ENCODE measurements at places on chromosomes 13 and 19.

GRCh38 chr13:110183910-110184309 lies 123.0 kb downstream of the COL4A1 start:
- DNase-seq = no peak

- DNase-seq = no peak
These were observed 754.3 kb upstream of the ARGLU1 start for GRCh38 chr13:107322228-107322627.

- no peak for DNase-seq
These were observed 1657.5 kb downstream of the SLITRK1 start for GRCh38 chr13:82224806-82225205.

- DNase-seq = no peak
These were observed 115.4 kb downstream of the ABCC4 start for GRCh38 chr13:95185851-95186250.

DNA sequence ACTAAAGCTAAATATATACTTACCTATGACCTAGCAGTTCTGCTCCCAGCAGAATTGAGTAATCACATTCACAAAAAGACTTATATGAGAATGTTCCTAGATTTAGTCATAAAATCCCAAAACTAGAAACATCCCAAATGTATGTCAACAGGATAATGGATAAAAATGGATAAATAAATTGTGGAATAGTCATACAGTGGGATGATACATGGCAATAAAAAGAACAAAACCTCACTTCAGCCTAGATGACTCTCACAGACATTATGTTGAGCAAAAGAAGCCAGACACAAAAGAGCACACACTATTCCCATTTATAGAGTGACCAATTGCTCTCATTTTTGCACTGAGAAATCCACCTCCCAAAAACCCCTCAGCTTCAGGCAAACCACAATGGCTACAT lies 352.4 kb upstream of the HTR2A start:
- no peak for DNase-seq

DNA sequence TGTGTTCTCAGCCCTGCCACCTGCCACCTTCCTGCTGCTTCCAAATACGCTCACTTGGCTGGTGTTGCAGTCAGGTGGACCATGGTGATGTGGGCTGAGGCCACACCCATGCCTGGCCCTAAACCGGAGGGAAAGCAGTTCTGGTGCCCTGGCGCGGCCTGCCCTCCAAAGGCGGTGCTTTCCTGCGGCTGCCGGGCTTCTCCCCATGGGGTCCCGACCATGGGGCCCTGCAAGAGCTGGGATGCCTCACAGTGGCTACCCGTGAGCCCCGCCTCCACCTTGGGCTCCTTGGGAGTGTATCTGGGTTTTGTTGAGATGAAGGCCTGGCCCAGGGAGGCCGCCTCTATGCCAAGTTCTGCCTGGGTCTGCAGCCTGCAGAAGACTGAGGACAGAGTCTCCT lies 73.7 kb downstream of the ERICH6B start:
- no peak for DNase-seq

DNA sequence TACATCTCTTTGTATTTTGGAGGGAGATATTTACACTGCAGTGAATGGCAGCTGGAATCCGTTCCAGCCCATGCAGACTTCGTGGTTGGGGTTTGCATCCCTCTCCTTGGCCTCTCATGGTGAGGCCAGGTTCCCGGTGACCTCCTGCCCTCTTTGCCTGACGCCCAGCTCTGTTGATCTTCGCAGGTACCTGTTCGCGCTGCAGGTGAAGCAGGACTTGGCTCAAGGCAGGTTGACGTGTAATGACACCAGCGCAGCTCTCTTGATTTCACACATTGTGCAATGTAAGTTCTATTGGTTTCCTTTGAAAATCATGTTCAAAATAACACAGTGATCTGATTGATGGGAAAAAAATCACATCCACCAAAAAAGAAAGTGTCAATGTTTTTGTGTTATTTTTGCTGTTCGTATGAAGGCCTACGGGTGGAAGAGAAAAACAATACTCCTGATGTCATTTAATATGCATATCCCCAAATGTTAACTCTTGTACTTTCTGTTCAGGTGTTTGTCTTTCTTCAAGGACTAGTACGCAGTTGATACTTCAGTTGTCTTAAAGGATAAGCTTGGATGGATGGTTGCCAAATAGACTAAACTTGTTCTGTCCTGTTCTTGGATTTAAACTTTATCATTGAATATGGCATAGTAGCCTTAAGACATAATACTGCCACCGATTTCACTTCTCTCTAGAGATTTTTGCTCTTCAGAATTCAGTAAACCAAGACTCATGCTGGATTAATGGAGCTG lies 199.1 kb downstream of the STK24 start:
- no peak for DNase-seq

DNA sequence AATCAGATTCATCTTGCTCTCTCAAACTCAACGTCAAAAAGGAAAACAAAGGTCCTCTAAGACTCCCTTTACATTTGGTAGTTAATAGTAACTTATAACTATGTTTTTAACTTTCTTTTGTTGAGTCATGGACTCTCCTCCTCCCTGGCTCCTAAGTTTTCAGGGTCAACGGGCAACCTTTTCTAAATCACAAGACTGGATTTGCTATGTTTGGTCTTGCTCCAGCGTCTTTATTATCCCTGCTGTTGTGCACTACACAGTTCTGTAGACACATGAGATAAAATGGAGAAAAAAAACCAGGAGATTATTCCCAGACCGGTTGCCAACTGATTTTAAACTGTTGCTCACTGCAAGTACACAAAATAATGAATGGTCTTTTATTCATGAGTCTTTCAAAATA lies 1.9 kb upstream of the ITM2B start:
- DNase-seq = no peak

DNA sequence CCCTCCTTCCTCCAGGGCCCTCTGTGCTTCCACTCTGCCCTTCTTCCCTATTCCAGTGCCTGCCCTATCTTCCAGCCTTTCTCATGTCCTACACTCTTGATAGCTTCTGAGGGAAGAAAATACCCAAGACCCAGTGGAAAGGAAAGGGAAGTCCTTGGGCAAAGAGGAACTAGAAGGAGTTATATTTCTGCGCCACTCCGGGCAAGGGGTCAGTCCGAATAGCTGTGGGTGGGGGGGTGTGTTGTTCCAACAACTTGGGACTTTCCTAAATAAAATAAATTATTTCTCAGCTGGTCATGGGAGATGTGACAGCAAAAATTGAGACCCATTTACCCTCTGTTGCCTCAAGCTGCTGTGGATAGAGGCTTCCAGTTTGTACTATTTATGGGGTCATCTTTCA lies 23.2 kb downstream of the CABP5 start:
- no peak for DNase-seq

- DNase-seq = no peak
These were observed 456.2 kb upstream of the MIR17HG start for GRCh38 chr13:90891329-90891728.

GRCh38 chr19:2255112-2255845 lies 938 bp downstream of the JSRP1 start:
- no peak for DNase-seq

- DNase-seq = no peak
These were observed 131.9 kb downstream of the ITGBL1 start for GRCh38 chr13:101584331-101584730.

GRCh38 chr13:100096526-100096925 lies 7.6 kb downstream of the PCCA start:
- DNase-seq = no peak

- no peak for DNase-seq
These were observed 56.6 kb downstream of the CELF5 start for GRCh38 chr19:3281026-3281425.

DNA sequence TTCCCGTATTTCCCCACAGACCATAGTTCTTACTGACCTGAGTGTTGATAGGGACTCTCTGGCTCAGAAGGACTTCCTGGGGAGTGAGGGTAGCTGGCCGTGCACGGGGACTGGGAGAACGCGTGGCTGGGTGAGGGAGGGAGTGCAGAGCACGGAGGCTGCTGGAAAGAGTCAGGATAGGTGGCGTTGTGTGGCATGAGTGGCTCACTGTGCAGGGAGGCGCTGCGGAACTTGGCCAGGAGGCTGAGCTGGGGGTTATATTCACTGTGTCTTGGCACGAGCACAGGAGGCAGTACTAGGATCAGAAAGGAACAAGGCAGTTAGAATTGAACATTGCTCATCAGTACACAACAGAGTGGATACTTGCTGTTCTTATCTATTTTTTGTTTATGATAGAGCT lies 47.4 kb downstream of the SMAD9 start:
- DNase-seq = peak; percentile 83

DNA sequence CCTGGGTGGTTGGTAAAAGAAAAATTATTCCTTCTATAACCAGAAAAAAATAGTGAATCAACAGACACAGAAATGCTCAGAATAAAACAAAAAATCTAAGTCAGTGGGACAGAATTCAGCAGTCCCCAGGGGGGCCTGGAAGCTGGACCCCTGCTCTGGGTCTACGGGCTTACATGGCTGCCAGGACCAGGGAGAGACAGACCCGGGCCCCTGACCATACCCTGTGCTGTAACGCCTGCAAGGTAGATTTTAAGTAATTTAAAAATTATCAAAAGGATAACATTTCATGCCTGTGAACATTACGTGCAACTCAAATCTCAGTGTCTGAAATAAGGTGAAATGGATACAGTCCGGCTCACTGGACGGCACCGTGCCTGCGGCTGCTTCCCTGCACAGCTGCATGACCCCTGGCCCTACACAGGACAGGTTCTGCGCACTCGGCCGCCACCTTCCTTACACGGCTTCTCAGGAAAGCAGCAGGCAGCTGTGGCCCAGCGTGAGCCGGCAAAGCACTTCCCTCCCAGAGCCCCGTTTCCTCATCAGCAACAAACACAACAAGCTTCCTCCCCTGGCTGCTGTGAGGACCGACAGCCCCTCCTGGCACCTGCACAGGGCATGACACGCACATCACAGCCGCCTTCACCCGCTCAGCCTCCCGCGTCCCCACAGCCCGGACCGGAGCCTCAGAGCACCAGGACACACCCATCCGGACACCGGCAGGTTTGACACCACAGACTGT lies 22.2 kb downstream of the RASA3 start:
- DNase-seq = no peak

- DNase-seq = no peak
These were observed 20.2 kb upstream of the CEACAM21 start for GRCh38 chr19:41555748-41556147.

DNA sequence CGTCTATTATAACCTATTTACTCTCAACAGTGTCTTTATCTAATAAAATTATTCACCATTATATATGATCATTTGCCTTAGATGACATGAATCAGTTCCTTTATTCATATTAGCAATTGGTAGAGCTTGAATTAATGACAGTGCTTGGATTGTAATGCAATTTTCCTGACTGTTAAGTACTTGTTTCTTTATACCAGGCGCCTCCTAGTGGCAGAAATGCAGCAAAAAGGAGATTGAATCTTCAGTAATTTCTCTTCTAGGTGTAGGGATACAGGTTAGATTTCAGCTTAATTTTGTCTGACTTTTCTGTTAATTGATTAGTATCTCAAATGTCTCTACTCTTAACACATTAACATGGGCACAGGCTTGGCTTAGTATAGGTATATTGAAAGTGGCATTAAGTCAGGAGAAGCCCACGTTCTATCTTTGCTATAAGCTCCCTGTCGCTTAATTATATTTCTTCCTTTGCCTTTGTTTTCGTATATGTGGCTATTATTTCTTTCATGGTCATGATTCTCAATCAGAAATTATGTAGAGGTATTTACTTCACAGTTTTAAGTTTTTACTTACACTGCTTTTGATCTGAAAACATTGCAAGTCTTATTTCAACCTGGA lies 9.1 kb upstream of the LHFPL6 start:
- DNase-seq = no peak

DNA sequence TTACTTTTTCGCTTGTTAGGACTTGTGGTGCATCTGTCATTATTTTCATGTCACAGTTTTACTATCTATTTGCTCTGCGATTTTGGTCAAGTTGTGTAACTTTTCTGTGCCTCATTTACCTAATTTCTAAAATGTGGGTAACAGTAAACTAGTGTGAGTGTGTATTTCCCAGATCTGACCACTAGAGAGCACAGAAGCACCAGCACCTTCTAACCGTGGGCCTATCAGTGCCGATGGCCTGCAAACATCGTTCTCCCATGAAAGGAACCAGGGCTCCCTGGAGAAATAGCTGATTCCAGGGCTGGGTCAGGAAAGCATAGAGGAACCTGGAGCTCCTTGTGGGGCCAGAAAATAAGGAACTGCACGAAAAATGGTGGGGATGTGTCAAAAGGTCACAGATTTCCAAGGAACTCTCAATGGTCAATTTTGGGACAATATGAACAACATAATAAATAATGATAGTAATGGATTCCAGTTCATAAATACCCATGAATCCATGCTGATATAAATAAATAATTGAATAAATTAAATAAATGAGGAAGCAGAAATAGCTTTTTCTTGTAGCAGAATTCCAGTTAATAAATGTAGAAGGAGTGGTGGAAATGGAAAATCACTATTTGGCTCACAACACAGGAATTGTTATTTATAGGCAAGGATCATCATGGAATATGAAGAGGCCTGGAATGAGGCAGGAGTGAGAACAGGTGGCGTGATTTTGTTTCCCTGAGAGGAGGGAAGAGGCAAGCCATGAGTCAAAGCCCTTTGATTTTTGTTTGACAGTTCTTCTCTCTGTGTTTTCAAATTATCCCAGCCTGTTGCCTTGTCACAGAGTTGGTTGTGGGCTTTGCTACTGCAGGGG lies 31.1 kb downstream of the CEACAM8 start:
- no peak for DNase-seq

GRCh38 chr13:49366841-49367240 lies 77.0 kb downstream of the CAB39L start:
- DNase-seq = no peak

DNA sequence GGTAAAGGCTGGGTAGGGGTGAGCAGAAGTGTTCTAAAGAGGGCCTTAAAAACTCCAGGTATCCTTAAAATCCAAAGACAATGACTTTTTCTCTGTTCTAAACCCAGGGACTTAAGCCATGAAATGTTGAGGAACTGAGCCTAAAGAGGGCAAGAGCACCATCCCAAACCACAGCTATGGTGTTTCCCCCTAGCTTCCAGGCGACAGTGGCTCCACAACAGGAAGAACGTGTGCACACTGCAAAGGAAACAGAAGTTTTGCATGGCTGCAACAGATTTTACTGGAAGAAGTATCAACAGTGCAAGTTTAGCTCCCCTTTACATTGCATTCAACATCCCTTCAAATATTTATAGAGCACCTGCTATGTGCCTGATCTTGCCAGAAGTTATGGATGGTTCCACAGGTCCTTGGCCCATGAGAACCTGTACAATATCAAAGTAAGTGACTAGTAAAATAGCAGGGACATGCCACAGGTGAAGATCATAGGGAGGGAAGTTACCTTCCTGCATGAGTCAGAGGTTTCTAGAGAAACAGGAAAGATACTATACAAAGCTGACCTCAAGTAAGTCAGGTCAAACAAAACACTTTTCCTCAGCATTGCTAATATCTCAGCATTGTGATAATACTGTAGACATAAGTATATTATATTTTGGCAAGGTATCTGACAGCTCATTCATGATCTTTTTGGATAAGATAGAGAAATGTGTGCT lies 8.4 kb upstream of the KCTD12 start:
- DNase-seq = no peak

GRCh38 chr19:29172302-29172701 lies 40.6 kb downstream of the UQCRFS1 start:
- DNase-seq = no peak

DNA sequence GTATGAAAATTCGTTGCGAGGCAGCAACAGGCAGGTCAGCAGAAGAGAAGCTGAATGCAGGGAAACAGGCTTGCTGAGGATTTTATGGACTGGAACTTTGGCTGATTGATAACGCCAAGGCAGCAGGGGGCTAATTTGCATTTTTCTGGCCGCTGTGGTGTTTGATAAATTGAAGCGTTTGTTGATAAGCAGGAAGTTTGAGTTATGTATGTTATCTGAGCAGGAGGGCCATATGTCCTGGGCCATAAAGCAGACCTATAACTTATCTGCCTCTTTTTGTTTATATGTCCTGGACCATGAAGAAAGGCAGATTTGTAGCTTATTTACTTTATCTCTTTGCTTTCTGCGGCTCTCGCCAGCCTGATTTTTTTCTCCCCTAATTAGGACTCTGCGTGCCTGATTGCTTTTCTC lies 65.9 kb downstream of the ZNF627 start:
- DNase-seq = no peak

Measured in esophagus muscularis mucosa (tissue), 4 donors.